ENCODE measurements at places on chromosomes 4 and X.

DNA sequence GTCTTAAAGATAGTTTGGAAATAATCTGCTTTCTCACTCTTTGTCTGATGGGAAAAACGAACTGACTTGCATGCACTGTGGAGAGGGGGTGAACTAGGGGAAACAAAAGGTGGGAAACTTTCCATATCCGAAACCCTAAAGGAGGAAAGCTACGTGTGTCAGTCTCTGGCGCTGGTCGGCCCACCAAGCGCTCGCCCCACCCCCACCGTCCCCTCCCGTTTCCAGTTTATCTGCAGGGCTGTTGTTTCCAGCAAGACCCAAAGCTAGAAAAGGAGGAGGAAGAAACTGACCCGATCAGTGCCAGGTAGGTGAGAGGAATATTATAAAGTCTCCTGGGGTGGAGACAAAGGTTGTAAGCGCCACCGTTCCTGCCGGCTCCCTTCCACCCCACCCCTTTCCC lies 552 bp downstream of the TCEAL9 start:
- no peak for DNase-seq

GRCh38 chr4:107757864-107758476 lies 37.9 kb upstream of the PAPSS1 start:
- no peak for DNase-seq

- no peak for DNase-seq
Measured at GRCh38 chrX:10564484-10564883, 55.9 kb downstream of the MID1 start.

DNA sequence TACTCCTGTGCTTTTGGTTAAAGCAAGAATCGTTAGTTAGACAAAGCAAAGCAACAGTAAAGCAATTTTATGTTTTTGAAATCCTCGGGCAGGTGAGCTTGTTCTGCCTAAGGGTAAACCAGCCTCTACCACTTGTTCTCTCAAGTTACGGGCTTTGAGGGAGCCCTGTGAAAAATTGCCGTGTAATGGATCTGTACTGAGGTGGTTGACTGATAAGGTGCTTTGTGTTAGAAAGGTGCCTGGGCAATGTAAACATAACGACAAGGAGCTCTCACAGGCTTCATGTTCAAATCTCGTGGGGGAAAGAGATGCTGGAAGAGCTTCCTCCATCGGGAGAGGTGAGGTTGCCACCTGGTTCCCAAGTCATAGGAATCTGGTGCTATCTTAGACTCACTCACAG lies 111.8 kb downstream of the TRAPPC11 start:
- no peak for DNase-seq

- no peak for DNase-seq
Measured at GRCh38 chr4:163556650-163557391, 62.3 kb downstream of the TMA16 start.

GRCh38 chr4:24234288-24234848 lies 344.5 kb upstream of the PPARGC1A start:
- DNase-seq = no peak

GRCh38 chr4:96473246-96473645 lies 633.4 kb downstream of the PDHA2 start:
- DNase-seq = no peak

GRCh38 chrX:74232859-74233258 lies 71.1 kb upstream of the ZCCHC13 start:
- DNase-seq = no peak

DNA sequence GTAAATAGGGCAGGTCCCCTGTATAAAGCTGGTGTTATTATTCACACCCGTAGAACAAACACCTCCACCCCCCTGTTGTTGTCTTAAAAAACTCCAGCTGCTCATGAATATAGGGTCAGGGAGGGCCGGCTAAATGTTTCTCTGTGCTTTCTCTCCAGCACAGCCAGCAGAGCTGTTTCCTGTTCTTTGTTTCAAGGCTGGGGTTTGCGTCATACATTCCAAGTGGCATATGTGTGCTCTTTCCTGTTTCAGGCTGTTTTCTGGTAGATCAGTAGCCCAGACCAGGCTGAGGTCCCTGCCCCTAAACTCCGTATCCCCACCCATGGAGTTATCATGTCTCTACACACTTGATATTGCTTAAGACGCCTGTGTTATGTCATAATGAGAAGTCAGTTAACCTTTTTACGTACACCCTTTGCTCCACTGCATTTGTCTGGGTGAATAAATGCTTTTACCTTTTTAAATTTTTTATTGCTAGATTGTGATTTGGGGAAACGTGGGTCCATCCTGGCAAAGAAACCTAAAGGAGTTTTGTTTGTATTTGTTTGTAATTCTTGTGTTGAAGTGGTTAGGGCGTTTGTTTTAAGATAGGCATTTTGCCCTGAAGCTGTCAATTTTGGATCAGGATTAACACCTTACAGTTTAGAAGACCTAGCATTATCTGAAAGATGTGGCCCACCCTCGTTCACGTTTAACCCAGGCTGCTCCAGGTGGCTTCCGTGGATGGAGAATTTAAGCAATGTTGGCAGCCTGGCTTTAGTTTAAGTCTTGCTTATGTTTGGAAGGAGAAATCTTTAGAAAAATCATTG lies 3.3 kb downstream of the KLF3 start:
- DNase-seq = peak; percentile 86

GRCh38 chr4:88409789-88410188 lies 31.1 kb downstream of the HERC6 start:
- DNase-seq = no peak

DNA sequence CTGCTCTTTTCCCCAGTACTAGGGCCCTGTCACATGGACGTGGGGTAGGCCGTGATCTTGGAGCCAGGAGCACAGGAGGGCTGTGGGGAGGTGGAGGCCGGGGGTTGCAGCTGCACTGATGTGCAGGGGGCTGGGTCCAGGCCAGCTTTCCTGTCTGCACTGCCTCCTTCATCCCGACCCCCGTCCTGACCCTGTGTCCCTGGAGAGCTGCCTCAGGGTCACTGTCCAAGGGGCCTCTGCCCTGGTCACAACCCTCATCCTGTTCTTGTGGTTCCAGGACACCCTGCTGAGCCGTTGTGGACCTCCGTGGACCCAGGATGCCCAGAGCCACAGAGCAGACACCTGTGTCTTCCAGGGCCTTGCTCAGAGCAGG lies 91.7 kb upstream of the ADRA2C start:
- no peak for DNase-seq

DNA sequence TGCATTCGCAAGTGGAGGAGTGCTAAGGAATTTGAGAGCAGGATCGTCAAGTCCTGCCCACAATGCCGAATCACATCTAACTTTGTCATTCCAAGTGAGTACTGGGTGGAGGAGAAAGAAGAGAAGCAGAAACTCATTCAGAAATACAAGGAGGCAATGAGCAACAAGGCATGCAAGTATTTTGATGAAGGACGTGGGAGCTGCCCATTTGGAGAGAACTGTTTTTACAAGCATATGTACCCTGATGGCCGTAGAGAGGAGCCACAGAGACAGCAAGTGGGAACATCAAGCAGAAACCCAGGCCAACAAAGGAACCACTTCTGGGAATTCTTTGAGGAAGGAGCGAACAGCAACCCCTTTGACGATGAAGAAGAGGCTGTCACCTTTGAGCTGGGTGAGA lies 100.2 kb upstream of the MED14 start:
- no peak for DNase-seq

DNA sequence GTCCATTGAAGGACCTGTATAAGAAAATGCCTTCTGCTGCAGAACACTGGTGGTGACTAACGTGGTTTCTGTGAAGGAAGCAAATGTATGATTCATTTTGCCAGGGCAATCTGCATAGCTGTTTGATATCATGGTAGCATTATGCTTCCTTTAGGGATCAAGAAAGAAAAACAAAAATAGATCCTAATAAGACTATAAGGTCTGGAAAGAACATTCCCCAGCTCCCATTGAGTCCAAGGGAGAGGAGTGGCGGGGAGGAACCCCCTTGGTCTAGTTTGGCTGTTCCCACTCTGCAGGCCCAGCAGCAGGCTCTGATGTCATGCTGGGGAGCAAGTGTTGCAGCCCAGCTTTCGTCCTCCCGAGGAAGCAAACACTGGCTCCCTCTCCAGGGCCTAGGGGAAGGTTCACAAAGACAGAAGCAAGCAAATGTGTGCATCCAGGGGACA lies 154.5 kb upstream of the GALNT7 start:
- no peak for DNase-seq

GRCh38 chr4:114811564-114812301 lies 213.1 kb downstream of the UGT8 start:
- DNase-seq = no peak

GRCh38 chr4:168421671-168422070 lies 58.6 kb downstream of the DDX60L start:
- DNase-seq = no peak

DNA sequence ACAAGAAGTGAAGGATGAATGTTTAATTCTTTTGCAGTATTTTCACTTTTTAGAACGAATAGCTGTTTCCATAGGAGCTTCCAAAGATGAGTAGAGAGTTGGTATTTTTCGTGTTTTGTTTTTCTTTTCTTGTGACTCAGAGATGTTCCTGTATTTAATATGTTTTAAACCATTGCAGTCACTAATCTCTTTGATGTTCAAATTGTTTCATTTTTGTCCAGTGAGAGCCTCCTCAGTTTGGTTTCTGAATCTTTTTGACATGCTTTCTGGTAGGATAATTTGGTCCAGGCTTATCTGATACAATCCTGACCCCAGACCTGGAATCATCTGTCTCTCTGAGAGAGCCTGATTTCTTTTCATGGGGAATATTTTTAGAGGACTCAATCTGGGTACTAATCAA lies 41.6 kb downstream of the BEX3 start:
- no peak for DNase-seq

DNA sequence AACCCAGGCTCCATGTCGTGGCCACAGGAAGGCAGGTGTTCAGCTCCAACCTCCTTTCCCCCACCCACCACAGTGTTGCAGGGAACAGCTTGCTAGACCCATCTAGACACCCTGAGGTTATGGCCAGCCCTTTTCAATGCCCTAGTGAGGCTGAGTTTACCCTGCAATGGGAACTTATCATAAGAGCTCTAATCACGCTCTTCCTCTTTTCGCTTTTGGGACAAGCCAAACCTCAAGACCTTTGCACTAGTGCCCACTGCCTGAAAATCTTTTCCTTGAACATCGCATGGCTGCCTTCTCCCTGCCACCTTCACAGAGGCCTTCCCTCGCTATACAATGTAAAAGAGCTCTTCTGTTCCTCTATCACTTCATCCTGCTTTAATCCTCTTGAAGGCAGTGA lies 2.4 kb upstream of the FGFBP2 start:
- DNase-seq = no peak

DNA sequence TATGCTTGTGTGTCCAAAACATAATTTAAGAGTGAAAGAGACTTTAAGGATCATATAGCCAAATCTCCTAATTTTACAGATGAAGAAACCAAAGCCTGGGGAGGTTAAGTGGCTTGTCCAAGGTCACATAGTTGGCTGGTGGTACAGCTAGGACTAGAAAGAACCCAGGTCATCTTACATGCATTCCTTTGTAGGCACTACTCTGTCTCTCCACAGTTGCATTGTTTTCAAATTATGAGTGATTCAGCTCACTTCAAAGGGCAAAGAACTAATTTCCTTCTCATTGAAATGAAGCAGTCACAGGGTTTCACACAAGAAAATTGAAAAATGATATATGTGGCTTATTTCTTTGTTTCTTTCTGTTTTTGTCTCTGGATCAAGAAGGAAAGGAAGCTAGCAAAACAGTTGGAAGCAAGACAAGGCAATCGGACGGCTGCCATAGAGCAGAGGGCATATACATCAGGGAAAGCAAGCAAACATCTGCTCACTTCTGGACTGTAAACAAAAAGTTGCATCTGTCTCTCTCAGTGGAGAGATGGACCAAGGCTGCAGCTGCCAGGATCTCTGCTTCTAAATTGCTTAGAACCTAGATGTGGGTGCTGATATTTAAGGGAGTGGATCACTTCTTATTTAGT lies 107.5 kb upstream of the AMOT start:
- no peak for DNase-seq

DNA sequence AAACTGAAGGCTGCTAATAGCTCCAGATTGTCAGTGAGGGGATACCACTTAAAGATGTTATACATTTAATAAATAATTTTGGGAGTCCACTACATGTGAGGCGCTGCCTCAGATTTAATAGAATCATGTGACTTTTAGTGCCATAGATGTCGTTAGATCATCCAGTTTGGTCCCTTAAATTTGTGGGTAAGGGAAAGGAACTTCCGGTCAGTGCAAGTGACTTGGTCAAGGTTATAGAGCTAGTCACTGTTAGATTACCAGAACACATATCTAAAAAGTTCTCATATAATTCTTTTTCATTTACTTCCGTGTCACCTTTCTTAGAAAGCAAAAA lies 529 bp upstream of the UBA6 start:
- no peak for DNase-seq

- DNase-seq = no peak
Measured at GRCh38 chr4:52915730-52916300, 53.7 kb downstream of the RASL11B start.
